ENCODE measurements at places on chromosomes 5 and 9.

DNA sequence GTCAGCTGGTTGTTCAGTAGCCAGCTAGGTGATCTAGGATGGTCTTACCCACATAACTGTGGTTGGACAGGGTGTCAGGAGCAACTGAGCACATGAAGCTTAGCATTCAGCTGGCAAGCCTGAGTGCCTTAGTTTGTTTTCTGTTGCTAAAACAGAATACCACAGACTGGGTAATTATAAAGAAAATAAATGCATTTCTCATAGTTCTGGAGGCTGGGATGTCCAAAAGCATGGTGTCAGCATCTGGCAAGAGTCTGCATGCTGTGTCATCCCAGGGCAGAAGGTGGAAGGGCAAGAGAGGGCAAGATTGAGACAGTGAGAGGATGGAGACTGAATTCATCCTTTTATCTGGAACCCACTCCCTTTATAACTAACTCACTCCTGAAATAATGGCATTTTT is 921.5 kb downstream of the TLE4 start:
- DNase-seq: no peak

DNA sequence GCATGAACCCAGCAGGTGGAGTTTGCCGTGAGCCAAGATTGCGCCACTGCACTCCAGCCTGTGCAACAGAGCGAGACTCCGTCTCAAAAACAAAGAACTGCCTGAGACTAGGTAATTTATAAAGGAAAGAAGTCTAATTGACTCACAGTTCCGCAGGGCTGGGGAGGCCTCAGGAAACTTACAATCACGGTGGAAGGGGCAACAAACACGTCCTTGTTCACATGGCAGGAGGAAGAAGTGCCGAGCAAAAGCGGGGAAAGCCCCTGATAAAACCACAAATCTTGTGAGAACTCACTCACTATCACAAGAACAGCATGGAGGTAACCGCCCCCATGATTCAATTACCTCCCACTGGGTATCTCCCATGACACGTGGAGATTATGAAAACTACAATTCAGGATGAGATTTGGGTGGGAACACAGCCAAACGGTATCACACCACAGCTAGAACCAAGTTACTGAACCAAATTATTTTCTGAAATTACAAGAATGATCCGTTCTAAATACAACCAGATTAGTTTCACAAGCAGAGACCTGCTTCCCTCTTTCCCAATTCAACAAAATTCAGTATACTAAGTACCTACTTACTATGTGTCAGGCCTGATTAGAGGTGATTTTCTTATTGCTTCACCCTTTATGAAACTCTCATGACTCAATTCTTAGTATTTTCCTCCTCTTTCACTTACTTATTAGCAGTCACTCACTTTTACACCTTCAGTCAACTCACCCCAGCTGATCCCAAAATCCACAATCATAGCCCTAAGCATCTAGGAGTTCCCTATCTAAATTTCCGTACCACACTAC is 8.4 kb downstream of the UBTD2 start:
- no peak for DNase-seq

GRCh38 chr5:31731016-31731415 is 92.1 kb downstream of the PDZD2 start:
- no peak for DNase-seq

DNA sequence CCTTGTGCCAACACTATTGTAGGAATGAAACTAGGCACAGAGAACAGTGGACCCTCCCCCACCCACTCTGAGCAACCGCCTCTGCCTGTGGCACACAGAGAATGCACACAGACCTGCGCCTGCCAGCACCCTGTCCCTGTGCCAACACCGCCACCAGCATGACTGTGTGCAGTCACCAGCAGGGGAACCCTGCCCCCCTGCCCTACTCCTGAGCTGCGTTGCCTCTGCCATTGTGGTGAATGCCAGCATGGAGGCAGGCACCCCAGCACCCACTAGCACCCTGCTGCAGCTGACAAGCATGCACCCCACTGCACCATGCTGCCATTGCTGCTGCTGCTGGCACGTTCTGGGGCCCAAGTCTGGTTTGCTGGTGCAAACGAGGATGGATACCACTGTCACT is 94.4 kb upstream of the PRLR start:
- DNase-seq: no peak

DNA sequence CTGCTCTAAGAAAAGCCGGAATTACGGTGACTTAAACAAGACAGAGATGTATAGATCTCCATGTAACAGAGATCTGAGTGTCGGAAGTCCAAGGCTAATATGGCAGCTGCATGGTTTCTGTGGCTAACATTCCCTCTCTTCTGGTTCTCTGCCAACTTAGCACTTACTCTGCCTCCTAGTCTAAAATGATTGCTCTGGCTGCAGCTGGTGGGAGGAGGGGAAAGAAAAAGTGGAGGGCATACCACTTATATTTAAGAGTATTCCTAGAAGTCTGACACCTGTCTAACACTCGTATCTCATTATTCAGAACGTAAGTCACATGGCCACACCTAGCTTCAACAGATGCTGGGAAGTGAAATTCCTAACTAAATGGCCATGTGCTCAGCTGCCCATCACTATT is 551.5 kb upstream of the TLE4 start:
- DNase-seq: no peak

DNA sequence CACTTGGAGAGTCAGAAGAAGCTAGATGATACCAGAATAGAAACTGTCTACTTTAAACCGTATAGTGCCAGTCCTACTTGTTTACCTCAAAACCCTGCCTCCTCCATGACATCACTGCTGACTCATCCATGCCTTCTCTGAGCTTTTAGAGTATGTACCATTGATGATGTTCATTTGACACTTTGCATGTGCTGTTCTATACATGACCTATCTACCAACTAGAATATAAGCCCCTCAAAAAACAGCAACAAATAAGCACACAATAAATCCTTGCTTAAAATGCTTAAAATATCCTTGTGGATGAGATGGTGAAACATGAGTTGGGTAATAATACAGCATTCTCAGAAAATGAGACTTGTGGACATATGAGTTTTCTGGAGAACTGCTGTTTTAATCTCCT is 2.6 kb downstream of the CTNNAL1 start:
- peak; percentile 21 for DNase-seq

DNA sequence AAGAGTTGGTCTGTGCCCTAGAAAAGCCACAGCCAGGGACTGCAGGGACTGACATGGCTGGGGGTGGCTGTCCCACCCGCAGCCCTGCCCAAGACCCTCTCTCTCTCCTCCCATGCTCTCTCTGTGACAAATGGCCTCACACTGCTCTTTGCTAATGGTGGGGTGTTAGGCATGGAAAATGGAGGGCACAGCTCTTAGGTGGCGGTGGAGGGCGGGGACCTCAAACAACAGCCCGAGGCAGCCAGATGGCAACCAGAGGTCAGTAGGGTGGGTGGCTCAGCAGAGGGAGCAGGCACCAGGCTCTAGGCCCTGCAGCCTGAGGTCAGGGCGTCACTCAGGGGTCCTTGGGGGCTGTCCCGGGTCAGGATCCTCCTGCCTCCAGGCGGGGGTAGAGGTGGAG is 73.9 kb upstream of the DAB2IP start:
- no peak for DNase-seq

DNA sequence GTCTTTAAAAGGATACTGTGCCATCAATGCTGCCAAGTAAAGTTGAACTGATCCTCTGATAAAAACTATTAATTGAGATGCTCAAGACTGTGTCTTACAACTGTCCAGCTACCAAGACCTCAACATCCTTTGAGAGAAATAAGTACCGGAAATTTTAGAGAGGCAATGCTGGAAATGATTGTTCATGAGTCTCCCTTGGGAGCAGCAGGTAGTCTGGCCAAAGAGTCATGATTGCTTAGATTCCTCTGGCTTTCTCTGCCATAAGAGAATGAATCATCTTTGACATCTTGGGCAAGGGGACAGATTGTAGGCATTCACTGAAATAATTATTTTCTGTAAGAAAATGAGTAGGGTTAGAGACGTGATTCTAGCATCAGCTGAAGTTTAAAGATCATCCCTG is 466.6 kb upstream of the DAB2 start:
- DNase-seq: no peak

GRCh38 chr9:124913378-124913777 is 27.5 kb downstream of the GOLGA1 start:
- DNase-seq: no peak

GRCh38 chr5:86129009-86129408 is 488.7 kb upstream of the COX7C start:
- no peak for DNase-seq

- no peak for DNase-seq
Measured at GRCh38 chr9:88571419-88571818, 36.4 kb downstream of the NXNL2 start.

DNA sequence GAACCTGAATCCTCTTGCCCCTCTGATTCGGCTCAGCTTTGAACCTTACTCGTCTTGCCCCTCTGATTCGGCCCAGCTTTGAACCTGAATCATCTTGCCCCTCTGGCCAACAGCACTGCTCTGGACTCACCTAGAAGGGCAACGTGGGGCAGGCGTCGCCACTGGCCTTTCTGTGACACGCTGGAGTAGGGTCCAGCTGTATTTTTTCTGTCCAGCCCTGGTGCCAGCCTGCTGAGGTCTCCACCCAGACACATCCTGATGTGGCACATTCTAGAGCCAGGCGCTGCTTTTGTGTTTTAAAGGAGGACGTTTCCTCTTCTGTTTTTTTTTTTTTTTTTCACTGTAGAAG is 15.2 kb upstream of the CPEB4 start:
- DNase-seq: no peak

DNA sequence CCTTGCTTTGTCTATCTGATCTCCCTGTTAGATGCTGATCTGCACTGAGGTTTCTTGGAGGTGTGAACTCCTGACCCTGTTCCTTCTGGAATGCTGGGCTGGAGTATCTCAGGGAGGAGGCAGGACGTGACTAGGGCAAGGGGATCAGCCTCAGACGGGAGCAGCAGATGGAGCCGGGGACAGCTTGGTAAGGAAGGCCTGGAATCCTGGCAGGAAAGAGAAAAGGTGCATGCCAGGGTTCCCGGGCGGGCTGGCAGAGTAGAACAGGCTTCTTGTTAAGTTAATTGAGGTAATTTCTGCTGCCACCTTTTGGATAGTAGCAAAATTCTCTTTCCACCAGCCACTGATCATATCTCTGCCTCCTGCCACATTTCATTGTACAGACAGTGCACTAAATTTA is 180.9 kb downstream of the ZNF462 start:
- DNase-seq: no peak

DNA sequence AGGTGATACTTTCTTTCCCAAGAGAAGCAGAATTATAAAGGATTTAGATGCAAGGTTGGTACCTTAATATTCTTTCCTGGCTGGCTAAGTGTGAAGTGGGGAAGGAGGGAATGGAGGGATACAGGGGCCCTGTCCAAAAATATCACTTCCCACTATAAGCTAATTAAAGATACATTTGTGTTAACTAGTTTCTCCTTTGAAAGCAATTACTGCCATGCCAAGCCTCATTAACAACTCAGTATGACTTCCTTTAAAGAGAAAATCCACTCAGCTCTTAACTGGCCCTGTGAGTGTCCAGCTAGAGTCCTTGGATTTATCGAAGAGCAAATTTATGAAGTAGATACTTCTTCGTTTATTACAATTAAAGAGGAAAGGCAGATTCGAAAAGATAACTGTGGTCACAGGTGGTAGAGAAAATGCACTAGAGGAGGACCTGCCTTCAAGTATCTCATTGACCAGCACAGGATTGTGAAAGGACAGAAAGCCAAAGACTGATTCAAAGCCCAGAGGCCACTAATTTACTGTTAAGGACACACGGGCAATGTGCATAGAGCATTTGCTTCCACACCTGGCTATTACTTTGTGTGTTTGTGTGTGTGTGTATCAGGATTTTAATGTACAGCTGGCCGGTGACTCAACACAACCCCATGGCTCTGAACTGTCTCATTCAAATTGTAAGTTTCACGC is 11.2 kb upstream of the GLDC start:
- no peak for DNase-seq

DNA sequence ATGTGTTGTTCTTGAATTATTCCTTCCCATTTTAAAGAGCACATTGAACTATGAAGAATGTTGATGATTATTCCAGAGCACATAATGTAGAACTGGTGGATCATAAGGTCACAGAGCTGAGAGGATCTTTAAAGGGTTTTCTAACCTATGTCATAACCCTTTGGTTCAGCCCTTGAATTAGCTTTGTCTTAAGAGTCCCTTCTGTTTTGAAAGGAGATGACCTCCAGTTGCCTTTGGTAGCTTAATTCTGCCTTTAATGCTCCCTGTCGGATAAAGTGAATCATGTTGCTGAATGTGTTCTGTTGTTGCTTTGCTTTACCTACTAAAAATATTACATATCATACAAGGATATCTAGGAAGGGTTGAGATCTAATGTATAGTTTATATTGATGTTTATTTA is 99.1 kb upstream of the PRRC1 start:
- no peak for DNase-seq

DNA sequence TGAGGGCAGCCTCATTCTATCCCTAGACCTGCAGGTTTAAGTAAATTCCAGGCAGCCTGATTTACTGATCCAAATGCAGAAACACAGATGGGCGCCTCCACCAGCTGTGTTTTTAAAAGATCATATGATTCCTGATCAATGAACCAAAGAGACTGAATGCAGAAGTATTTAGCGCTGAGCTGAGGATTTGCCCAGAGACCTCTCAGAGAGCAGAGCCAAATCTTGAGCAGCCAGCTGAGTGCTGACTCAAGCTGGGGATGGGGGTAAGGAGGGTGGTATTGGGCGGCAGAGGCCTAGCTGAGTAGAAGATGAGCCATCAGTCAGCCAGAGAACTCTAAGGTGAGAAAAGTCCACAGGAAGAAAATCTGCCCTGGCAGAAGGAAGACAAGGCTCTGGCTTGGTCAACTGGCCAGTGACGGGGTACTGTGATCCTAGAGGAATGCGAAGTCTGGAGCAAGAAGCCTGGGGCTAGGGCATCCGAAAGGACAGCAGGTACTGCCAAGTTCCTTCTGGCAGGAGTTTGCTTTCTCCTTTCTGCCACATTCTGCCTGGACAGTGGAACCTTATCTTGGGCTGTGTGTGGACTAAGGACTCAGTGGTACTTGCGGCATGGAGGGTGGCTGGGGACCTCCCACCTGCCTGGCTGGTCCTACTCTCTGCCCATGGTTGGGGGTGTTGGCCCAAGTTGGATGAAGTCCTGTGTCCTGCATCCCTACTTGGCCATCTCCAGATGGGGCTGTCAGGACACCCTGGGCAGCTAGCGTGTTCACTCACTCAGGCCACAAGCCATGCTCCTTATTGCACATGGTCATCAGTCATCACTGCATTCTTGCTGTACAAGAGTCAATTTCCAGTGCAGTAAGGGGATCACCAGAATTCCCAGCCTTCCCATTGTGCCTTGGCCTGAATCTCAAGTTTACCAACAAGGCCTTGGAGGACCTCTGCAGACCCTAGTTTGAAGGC is 34.5 kb upstream of the CDKN2AIPNL start:
- DNase-seq: no peak

- DNase-seq: no peak
Measured at GRCh38 chr5:58077966-58078365, 381.9 kb downstream of the PLK2 start.

GRCh38 chr9:108606401-108606800 is 249.4 kb downstream of the ACTL7B start:
- no peak for DNase-seq

- no peak for DNase-seq
Measured at GRCh38 chr9:76796296-76796695, 32.1 kb downstream of the PCA3 start.

DNA sequence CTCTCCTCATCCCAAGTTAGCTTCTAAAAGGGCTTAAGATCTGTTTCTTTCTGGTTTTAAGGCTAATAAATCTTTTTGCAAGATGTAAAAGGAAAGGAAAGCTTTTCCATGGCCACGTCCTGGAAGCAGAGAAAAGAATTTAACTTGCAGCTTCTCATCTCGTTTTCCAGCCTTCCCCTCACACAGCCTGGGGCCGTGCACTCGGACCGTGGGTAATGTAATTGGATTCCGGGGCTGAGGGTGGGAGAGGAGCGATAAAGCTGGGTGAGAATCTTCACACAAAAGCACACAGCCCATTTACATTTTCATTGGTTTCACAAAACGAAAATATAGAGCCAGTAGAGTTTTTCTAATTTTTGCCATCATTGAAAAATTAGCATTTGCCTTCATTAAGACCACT is 91.2 kb downstream of the IRX2 start:
- no peak for DNase-seq
